ENCODE measurements at places on chromosomes 7 and 10.

DNA sequence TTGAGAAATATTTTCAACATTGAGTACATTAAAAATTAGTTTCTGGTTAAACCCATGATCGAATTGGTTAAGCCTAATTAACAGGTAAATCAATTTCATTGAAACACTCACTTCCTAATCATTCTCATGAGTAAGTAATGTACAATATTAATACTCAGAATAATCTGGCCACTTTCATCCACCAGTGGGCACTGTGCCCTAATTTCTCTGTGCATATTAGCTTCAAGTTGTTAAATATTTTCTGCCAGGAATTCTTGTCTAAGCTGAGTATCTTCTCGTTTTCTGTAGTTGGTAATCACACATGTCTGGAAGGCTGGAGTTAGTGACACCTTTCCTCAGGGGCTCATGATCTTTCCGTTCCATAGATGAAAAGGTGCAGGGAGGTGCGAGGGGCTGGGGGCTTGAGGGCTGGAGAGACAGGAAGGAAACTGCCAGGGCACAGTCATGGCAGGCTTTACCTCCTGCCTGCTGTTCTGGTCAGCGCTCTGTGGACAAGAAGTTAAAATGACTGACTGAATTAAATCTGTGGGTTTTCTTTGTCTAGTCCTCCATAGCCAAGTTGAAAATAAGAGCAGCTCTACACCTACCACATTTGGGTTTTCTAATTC lies 71.9 kb downstream of the WIPF3 start:
- peak; percentile 71 for DNase-seq

DNA sequence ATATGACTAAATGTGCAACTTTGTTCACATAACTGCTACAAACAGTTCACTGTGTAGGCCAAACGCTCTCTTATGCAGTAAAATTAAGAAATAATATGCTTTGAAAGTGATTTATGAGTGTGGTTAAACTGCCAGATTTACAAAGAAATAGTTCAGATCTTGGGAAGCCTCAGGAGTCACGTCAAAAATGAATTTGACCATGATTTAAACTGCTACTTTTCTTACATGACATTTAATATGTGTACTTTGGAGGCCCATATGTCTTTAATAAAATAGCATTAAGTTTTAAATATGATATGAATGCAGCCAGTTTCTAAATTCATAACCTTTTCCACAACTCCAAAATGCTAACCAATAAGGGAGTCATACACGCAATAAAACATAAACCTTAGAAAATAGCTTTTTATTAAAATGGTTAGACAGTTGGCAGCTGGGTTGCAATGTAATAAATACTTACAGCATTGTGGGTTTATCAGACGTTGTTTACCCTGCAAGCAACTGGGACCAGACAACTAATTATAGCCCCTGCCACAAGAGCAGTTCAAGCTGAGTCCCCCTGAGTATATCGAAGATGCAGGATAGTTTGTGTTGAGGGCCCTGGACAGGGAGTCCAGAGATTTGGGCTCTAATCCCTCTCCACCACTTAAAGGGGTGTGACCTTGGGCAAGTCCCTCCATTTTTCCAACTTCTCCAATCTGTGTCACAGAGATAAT lies 640.4 kb downstream of the LRMDA start:
- DNase-seq = no peak

DNA sequence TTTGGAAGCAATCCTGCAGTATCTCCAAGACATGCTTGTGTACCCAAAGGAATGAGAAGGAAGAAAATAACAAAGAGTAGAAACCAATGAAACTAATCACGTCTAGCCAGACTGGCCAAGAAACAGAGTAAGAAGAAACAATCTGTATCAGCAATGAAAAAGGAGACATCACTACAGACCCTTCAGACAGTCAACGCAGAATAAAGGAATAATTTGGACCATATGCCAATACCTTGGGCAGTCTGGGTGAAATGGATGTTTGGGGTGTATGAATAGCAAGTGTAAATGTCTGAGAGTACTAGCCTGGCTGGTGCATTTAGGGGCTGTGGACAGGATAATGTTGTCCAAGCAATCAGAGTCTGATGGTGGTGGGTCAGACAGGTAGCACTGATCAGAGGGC lies 61.1 kb downstream of the SLC29A4 start:
- no peak for DNase-seq

GRCh38 chr10:34323192-34323591 lies 491.9 kb downstream of the PARD3 start:
- no peak for DNase-seq

DNA sequence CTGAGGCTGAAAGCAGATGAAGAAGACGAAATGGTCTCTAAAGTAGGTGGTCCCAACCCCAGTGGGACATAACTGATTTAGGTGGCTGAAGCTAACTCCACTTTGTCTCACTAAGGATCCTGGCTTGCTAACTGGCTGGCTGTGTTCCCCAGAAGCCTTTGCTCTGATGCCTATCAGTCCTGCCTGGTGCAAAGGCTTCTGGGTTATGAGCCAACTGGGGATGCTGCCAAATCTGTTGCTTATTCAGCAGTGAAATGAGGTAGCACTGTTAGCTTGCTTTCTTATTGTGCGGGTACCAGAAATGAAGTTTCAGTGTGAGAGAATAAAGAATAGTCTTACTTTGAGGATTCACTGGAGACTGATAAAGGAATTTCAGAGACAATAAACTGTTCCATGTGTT lies 18.1 kb downstream of the PRKG1 start:
- no peak for DNase-seq

DNA sequence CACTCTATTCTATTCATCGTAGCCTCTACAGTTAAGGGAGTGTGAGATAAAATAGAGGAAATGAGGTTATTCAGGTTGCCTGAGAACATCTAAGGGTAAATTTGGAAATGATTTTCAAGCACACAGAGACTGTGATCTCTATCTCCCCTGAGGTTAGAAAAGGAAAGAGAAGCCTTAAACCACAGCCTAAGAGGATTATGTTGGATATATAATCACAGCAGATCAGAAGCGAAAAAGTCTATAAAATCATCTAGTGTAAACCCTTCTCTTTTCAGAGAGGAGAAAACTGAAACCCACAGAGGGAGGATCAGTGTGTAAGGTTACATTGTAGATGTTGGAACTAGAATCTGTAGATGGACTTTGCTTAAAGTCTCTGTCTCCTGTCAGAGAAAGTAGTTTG lies 90.6 kb upstream of the SEMA3E start:
- peak; percentile 36 for DNase-seq

DNA sequence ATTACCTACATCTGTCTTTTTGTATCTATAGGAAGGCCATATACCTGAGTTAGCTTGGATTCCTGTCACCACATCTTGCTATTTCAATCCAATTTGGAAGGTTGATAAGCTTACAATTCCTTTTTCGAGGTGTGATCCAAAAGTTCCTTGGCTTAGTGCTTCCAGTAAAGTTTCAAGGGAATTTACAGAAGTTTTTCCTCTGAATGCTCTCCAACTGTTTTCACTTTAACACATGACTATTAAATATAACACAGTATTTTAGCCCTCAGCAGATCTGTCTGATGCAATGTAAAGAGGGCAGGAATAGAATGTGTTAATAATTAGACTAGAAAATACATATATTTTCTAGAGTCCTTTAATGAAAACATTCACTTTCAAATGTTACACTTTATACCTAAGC lies 171.4 kb downstream of the DKK1 start:
- DNase-seq = no peak

DNA sequence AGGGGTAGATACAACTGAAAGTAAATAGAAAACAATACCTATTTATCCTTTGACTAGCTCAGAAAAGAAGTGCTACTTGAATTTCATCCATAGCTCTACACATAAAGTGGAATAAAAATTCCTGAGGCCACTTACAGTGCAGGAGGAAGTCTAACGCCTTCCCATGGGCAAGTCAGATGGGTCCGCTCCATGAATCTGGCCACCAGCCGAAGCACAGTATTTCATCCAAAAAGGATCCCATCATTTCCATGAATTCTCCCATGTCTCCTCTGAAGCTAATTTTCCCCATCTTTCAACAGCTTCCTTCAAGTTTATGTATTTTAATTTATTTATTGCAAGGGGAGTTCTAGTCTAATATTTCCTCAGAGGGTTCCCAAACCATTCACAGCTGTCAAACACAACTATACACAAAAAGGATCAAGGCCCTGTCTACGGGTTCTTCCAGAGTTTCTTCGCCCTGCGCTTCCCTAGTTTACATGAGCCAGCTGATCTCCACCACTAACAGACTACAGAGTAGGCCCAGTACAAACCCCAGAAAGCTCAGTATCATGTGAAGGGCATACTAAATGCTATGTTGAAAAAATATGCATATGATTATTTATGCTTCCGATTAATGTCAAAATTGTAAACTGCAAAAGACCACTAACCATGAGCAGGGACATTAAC lies 184.7 kb downstream of the DOCK4 start:
- no peak for DNase-seq

DNA sequence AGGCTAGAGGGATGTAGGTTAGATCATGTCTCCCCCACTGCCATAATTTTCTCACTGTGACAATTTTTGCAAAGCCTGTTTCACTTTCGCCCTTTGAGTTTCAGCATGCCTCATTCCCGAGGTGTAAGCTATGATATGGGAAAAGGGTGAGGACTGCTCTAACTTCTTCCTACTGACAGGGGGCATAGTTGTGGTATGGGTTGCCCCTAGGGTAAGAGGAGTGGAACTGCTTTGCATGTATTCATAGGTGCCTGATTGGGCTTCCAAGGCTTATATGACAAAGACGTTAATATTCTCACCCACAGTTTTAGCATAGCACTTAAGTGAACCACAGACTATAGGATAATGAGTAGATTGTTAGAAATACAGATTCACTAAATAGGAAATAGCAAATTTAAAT lies 148.7 kb downstream of the BBS9 start:
- DNase-seq = no peak

DNA sequence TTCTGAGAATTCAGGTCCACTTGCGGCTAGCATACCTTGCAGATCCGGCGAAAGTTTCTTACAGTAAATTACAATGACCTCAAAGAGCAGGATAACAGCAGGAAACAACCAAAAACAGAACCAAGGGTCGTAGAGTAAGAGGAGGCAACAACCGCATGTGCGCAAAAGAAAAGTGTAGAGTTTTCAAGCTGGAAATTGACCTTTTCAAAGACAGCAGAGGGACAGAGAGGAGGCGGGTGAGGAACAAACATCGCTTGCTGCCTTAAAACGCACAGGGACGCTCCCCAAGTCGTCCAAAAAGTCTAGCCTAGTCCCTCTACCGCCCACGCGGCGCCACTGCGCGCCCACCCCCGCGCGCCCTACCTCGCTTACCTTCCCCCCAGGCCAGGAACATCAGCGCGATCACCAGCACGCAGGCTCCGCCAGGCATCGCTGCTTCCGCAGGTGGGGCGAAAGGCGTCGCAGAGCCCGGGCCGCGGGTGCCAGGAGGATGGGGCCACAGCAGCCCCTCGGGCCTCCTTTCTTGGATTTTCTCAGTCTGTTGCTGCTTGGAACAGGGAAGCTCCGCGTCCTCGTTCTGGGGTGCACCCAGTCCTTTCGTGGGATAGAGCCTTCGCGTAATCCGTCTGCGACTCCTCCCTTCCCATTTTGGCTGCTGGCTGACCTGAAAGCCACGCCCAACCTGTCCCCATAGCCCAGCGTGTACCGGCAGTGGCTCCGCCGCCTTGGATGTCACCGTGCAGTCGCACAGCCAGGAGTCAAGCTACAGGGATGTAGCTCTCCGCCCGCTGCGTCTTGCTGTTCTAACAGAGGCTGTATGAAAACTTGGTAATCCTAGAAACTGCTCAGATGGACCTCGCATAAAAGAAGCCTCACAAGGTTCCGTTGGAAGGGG lies at the start of gene VWDE:
VWDE (minus strand) TSS at position 579 of the 895 bp plus-strand sequence; CDS start at position 430, 149 bp downstream.
- peak; percentile 56 for DNase-seq

DNA sequence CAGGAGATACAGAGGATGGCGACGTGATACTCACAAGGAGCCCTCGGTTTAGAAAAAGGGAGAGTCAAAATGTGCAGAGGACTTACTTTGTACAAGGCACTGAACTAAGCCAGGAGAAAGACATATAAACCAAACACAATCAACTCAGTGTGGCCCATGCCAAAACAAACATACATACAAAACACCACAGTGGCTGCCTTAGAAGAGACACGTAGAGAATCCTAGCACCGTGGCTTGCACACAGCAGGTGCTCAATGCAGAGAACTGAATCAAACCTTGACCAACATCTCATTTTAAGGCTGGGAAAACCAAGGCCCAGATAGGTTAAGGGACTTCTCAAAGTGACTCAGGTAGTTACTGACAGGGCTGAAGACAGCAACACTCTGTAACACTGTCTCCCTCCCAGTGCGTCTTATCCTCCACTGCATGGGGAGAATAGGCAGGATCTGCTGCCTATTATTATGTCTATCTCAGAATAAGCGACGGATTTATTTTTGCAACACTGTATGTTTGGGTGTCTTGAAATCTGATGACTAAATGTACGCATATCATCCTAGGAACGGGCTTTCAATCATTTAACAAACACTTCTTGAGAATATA lies 11.0 kb downstream of the SORBS1 start:
- peak; percentile 62 for DNase-seq

GRCh38 chr7:118110178-118110925 lies 73.6 kb upstream of the LSM8 start:
- no peak for DNase-seq

GRCh38 chr10:113720386-113720785 lies 31.1 kb upstream of the PLEKHS1 start:
- DNase-seq = no peak

DNA sequence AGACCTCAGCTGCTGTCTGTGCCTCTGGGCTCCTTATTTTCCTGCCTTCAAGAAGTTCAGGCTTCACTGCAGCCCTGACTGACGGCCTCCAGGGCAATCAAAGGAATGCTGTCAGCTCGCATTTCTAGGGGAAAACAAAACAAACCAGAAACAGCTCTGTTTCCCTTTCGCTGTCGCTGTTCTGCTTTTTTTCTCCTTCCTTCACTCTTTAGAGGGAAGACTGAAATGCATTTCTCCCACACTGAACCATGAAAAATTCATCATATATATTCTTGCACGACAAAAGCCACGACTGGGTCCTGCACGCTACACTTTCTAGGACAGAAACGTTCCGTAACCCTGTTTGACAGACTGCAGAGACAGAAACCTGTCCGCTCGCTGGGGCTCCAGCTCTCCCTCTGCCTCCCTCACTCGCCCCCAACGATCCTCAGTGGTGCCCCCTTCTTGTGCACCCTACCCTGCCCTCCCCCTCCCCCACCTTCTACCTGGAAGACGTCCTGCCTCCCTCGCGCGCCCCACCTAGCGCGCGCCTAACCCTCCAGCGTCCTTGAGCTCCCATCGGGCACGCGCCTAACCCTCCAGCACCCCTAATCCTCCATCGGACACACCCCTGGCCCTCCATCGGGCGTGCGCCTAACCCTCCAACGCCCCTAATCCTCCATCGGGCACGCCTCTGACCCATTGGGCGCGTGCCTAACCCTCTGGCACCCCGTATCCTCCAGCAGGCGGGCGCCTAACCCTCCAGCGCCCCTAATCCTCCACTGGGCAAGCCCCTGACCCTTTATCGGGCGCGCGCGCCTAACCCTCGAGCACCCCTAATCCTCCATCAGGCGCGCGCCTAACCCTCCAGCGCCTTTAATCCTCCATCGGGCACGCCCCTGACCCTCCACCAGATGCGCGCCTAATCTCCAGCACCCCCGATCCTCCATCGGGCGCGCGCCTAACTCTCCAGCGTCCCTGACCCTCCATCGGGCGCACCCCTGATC lies 37.1 kb downstream of the SVOPL start:
- peak; percentile 88 for DNase-seq

DNA sequence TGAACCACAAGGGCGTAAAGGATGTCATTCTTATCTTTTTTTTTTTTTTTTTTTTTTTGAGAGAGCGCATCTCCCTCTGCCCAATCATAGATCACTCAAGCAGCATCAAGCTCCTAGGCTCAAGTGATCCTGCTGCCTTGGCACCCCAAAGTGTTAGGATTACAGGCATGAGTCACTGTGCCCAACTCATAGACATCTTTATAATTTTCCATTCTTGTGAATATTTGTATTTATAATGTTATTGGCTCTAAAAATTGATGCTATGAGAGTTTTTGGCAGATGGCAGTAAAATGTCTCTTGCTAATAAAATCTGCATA lies 128.7 kb downstream of the AKR1D1 start:
- DNase-seq = no peak
